Activated T-helper 1 cell treated with anti-CD3 and anti-CD28 coated beads, Interleukin-2, amount 50 U/mL, for 16 hours (primary cell): ENCODE measurements at places on chromosomes 2 and 18.

DNA sequence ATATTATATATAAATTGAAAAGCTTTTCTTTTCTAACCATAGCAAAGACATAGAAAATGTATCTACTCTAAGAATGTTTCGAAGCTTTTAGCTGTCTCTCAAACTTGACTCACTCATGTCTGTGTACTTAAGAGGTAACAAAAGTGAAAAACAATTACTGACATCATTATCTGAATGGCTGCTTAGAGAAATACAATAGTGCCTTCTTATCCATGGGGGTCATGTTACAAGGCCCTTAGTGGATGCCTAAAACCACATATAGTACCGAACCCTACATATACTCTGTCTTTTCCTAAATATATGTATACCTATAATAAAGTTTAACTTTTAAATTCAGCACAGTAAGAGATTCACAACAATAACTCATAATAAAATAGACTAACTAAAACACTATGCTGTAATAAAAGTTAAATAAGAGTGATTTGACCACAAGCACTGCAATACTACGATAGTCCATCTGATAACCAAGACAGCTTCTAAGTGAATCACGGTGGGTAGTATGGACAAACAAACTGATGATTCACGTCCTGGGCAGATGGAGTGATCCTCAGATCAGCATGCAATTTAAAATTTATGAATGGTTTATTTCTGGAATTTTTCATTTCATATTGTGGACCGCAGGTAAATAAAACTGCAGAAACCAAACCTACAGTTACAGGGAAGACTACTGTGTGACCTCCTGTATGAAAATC, 246.2 kb downstream of the XIRP2 start:
- no peak for DNase-seq

DNA sequence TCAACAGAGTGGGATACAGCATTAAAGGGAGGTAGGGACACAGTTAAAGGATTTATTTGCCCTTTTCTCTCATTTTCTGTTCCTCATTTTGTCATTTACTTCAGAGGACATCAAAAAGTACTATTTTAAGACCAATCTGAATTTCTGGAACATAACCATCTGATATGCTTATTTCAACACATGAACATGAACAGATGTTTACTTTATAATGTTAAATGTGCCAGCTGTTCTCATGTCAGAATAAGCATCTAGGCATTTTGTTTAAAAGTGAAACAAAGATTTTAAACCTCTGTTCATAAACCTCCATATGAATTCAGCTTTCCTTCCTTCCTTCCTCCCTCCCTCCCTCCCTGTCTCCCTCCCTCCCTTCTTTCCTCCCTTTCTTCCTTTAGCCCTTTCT, 677.7 kb downstream of the CNTNAP5 start:
- no peak for DNase-seq

DNA sequence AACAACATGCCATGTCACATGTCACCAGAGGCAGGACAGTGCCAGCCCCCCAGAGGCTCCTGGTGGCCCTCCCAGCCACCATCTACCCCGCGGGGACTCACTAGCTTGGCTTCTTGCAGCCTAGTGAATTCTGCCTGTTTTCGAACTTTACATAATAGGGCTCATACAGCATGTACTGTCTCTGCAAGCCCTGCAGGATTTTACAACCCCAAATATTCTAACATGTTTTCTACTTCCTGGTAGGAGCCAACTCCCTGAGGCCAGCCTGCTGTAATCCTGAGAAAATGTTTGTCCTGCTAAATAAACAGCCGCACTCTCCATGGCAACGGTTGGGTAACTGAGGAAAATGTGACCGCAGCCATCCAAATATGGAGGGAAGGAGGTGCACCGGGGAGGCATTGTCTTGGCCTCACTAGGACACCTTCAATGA, 2.7 kb downstream of the PER2 start:
- no peak for DNase-seq

GRCh38 chr2:235780401-235780800, 286.6 kb downstream of the AGAP1 start:
- DNase-seq, result no peak

GRCh38 chr2:30796699-30797098, 10.5 kb downstream of the CAPN13 start:
- DNase-seq, result no peak

DNA sequence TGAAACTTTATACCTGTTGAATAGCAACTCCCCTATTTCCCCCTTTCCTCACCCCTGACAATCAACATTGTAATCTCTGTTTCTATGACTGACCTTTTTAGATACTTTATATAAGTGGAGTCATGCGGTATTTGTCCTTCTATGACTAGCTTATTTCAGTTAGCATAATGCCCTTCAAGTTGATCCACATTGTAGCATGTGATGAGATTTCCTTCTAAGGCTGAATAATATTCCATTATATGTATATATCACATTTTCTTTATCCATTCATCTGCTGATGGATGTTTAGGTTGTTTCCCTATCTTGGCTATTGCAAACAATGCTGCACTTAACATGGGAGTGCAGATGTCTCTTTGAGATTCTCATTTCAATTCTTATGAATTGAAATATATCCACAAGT, 9.5 kb downstream of the FASTKD2 start:
- no peak for DNase-seq
